Adipocyte (in vitro differentiated cells): ENCODE measurements at places on chromosomes 1 and 21.

DNA sequence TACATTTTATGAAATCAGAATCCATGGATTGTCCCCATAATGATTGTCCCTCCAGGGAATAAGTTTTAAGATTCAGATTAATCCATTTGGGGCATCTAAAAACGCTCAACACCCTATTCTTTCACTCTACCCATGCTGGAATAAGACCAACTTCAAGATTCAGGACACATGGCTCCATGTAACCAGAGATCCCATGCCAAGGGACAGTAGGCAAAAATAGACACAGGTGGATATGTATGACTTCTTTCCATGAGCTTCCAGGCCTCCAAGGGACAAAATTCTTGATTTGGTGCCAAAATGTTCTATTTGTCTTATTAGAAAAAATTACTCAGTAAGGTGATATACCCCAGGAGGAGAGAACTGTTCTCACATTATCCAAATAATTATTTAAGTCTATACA lies 178.8 kb downstream of the NRIP1 start:
- DNase-seq = no peak

- DNase-seq = no peak
Measured at GRCh38 chr1:246110343-246111219, 396.5 kb downstream of the SMYD3 start.

- no peak for DNase-seq
Measured at GRCh38 chr1:174815036-174815435, 184.7 kb upstream of the CACYBP start.

GRCh38 chr1:56489695-56490094 lies 89.7 kb downstream of the PLPP3 start:
- DNase-seq = no peak

DNA sequence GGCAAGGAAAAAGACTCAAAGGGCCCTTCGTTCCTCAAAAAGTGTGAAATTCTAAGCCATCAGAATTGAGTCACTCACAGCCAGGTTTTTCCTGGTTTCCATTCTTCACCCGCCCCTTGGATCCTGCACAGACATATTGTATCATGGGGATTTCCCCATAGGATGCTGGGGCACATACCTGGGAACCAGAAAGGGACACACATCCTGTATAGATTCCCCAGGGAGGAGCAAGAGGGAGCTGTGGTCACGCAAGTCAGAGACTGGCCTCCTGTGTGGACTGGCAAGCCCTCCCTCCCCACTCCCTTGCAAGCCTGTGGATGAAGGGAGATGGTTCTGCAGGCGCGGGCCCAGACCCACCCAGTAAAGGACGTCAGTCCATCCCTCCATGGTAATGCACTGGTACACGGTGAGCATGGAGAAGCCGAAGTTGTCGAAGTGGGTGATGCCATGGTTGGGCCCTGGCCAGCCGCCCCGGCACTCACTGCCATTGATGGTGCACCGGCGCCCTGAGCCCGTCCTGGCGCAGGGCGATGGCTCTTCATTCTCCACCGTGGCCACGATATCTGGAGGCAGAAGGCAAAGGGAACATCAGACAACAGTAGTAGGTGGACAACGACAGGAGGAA lies 23.2 kb downstream of the CACNA1S start:
- no peak for DNase-seq

DNA sequence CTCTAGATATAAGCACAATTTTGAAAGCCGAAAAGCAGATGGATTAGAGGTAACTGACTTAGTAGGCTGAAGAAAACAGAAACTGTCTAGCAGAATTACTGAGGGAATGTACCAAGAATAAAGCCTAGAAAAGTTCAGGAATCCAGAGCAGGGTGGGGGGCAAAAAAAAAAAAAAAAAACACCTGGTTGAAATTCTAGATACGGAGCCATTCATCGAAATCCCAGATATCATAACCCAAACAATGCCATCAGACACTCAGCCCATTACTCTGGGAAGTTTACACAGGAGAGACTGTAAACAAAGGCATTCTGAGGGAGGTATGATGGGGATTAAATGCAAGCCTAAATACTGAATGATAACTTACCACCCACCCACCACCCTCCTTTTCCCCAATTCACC lies 45.6 kb downstream of the ENAH start:
- DNase-seq = no peak

DNA sequence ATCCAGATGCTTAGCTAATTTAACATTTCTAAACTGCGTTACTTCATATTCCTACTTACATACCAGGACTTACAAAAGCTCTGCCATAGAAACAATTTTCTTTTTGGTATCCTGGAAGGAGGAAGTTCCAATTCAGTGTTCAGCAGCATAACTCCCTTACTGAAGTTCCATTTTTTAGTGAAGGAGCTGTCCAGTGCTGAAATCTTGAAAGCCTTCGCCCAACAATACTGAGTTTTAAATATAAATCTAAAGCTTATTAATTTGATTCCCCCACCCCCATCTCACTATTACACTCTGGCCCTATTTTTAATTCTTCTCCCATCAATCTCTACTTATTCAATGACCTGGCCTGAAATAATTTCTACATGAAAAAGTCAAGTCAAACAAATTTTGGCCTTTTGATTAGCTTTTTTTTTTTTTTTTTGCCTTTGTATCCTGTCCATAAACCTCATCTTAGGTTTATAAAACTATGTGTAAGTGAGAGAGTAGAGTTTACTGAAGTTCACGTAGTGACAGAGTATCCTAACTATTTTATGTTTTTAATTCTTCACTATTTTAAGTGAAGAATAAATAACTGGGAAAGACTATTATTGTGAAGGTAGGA lies 323.0 kb upstream of the PLD5 start:
- peak; percentile 24 for DNase-seq

DNA sequence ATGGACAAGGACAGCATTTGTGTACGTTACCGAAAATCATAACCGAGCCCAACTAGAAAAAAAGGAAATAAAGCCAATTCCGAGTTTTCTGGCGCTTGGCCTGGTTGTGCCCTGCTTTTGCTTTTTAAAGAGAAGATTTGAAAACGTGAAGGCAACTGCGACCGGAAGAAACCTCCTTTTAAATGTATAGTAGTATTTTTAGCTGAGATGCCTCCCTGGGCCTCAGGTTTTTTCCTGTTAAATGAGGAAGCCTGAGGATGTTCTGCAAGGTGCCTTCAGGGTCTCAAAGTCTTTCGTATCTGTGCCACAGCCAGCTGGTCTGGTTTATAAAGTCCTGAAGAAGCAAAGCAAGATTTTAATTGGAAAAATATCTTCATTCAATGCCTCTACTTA lies 371 bp upstream of the ODF2L start:
- DNase-seq = no peak

DNA sequence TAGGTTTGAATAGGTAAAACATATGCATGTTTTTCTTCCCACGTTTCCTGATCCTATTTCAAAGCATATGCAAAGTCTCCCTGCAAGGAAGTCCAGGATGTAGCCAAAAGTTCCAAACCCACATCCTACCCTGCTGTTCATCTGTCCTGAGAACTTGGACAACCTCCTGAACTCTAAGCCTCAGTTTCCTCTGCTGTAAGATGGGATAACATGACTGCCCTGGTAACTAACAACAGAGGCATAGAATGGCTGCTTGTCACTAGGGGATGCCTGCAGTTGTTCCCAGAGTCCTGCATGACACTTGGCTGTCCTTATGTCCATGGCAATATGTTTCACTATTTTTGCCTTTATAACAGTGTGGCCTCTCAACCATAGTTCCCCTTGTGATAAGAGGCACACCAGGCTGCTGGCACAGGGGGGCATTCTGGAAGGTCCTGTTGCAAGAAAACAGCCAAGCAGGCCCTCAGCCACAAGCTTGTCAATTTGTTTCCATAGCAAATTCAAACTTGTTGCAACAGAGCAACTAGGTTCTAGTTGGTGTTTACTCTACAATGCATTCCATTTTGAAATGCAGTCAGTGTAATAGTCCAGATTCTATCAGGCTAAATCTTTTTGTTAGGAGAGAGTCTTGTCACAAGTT lies 1.5 kb upstream of the HDGF start:
- DNase-seq = peak; percentile 89

GRCh38 chr1:246324711-246325110 lies 182.4 kb downstream of the SMYD3 start:
- no peak for DNase-seq

DNA sequence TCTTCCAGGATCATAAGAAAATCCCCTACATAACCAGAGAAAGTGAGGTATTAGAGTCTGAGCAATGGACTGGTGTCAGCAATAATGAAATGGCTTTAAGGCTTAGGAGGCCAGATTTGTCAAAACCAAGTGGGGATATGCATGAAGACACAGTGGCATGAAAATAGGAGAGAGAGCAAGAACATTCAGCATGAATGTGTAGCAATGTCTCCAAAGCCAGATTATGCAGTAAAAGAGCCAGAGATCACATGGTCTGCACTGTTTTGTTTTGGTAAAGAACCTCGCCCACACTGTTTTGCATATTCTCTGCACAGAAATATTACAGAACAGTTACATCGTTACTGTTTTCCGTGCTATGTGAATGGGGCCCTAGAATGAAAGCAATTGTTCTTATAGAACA lies 589.4 kb downstream of the PLPP3 start:
- DNase-seq = peak; percentile 69

- DNase-seq = no peak
Measured at GRCh38 chr1:87231703-87232367, 96.8 kb upstream of the LMO4 start.

GRCh38 chr1:111725192-111725591 lies 14.0 kb downstream of the INKA2 start:
- no peak for DNase-seq

- no peak for DNase-seq
Measured at GRCh38 chr1:21397813-21398188, 42.1 kb upstream of the NBPF3 start.

GRCh38 chr1:234979296-234980279 lies 149.0 kb downstream of the TOMM20 start:
- DNase-seq = no peak

- DNase-seq = peak; percentile 93
Measured at GRCh38 chr1:91725989-91726721, 159.8 kb downstream of the TGFBR3 start.

DNA sequence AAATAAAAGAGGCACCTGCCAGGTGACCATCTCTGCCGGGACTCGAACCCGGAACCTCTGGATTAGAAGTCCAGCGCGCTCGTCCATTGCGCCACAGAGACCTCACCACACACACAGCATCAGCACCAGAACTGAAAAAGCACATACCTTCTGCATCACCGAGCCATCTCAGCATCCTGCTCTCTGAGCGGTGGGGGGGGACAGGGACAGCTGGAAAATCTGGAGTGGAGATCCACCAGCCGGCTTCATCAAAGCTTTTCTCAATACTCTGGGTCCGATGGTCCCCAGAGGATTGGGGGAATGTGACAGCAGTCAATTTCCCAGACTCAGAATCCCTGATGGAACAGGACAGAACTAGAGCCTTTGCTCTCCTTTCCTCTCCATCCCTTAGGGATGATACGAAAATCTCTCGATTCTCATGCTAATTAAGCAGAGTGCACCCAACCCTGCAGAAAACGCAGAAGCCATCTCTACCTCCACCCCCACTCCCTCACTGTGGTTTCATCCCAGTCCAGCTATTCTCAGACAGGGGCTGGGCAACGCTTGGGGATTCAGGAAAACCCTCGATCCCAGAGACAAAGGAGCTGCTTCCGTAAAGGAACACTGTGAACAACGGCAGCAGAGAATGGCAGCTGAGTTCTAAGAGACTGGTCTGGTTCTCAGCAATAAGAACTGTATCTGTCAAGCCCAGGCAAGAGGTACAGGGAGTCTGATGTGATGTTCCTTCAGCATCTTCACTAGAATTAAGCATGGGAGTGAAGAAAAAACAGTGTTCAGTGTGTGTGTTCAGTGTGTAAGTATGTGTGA lies 29.6 kb upstream of the CADM3 start:
- DNase-seq = peak; percentile 10

DNA sequence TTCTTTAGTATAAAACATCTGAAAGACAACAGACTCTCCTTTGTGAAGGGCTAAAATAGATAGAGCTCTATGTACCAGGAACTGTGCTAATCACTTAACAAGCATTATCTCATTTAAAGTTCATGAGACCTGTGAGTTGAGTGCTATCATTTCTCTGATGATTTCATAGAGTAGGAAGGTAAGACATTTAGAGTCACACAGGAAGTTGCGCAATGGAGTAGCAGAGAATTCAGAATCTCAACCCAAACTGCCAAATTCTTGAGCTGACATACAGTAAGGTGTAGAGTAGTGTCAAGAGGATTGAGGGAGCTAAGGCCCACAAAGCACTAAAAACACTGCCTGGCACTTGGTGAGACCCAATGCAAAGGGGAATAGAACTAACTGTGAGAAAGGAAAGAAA lies 384.3 kb downstream of the NTNG1 start:
- peak; percentile 27 for DNase-seq

GRCh38 chr1:159881622-159882526 lies 18.1 kb downstream of the CFAP45 start:
- peak; percentile 64 for DNase-seq

DNA sequence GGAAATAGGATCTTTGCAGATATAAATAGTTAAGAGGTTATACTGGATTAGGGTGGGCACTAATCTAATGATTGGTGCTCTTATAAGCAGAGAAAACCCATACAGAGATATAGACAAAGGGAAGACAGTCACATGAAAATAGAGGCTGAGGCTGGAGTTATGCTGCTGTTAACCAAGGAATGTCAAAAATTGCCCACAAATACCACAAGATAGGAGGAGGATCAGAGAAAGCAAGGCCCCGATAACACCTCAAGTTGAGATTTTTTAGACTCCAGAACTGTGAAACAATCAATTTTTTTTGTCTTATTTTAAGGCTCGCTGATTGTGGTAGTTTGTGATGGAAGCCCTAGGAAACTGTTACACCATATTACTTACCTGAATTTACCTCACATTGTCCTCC lies 513.2 kb downstream of the COL11A1 start:
- no peak for DNase-seq

- DNase-seq = peak; percentile 16
Measured at GRCh38 chr1:16209847-16210407, 2.5 kb downstream of the ARHGEF19 start.

DNA sequence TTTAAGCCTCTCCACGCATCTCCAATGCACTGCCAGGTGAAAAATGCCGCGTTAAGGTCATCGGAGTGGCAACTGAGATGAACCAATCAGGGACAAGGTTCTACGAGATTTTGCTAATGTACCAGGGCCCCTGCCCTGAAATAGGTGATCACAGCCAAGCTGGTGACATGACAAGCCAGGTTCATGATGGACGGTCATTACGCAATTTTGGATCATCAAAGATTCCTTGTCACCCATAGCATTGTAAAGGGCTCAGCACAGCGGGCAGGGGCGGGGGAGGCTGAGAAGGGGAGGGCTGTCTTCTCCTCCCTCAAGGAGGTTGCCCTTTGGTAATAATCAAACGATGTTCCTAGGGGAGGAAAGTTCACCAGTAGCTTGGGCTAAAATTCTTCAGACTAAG lies 475.5 kb downstream of the NPHP4 start:
- no peak for DNase-seq
